ENCODE measurements at places on chromosomes 6 and 20.

DNA sequence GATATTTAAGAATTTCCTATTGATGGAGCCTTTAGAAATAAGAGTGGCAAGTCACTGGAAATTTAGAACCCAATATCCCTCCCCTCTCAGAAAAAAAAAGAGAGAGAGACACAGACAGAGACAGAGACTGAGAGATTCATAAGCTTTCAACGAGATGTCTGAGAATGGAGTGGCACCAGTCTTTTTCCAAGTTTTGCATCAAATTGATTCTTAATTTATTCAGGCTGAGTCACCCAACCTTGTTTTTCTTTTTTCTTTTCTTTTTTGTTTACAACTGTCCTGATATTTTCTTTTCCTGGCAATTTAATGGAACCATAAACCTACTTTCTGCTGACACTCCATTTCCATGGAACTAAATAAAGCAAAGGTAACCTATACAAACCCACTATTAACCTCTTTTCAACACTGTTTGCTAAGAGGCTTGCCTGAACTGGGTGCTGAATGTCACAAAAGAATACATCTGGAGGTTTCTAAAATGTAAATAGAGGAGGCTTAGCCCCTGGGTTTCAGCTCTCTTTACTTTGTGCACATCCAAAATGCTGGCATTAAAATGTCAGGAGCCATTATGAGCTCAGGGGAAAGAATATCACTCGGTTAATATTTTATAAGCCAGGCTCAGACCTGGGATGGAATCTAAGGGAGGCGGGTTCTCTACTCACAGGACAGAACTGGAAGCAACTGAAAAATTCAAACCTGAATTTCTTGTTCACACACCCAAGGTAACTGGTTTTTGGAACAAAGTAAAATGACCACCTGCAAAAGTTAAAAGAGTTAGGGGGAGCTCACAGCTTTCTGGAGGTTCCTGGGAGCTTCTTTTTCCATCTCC, 100.8 kb downstream of the BFSP1 start:
- no peak for DNase-seq

DNA sequence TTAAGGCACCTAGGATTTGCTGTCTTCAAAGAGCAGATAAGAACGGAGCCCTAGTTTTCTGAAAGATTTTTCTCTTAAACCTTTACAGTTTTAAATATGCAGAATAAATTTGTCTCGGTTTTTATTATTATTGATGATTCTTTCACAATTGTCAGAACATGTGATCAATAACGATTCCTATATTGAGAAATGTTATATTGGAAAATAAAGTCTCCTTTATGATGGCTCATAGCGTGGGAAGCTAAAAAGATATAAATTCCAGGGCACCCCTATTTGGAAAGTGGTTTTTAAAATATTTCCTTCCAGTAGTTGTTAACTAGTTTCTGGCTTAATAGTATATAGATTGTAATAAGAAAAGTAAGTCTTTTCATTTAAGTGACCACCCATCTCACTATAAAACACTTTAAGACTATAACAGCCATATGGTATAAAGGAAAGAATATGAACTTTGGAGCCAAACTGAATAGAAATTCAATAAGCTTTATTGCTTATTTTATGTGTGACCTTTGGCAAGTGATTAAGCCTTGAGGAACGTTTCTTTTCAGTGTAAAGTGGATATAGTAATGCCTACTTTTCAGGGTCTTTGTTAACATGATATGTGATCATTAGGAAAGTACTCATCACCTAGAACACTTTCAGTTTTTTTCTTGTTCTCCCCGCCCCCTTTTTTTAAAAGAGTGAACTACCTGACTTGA, 369.6 kb downstream of the LAMA2 start:
- no peak for DNase-seq

- DNase-seq: no peak
Observed at GRCh38 chr6:75268121-75268987, 16.2 kb downstream of the TMEM30A start.

DNA sequence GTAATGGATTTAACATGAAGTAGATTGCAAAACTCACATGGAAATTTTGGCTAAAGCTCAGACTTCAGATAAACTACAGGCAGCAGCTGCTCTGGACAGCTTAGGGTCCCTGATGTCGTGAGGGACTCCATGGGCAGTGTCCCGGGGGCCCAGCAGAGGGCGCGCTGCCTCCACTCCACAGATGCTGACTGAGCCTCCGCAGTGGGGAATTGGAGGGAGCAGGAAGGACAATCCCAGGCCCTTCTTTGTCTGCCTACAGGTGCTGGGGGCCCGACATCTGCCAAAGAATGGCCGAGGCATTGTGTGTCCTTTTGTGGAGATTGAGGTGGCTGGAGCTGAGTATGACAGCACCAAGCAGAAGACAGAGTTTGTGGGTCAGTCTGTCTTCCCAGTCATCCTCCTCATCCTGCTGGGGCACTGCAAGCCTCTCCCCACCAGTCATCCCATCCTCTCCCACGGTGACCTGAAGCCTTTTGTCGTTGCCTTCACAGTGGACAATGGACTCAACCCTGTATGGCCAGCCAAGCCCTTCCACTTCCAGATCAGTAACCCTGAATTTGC, 35.9 kb downstream of the PLCG1 start:
- no peak for DNase-seq

GRCh38 chr20:63636752-63637628, 10.1 kb upstream of the GMEB2 start:
- no peak for DNase-seq

DNA sequence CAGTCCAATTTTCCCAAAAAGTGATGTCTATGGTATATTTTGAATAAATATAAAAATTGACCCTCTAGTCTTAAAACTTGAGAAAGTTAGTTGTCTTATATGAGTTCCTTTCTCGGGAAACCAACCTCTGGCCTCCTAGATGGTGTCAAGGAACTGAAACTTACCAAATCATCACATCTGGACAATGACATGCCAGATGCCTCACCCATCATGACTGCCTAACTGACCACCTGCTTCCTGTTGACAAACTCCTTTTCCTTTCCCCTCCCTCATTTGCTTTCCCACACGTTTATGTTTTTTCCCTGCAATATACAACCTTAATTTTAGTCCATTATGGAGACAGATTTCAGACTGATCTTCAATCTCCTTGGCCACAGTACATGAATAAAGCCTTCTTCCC, 731.0 kb downstream of the EPHA7 start:
- peak; percentile 14 for DNase-seq

DNA sequence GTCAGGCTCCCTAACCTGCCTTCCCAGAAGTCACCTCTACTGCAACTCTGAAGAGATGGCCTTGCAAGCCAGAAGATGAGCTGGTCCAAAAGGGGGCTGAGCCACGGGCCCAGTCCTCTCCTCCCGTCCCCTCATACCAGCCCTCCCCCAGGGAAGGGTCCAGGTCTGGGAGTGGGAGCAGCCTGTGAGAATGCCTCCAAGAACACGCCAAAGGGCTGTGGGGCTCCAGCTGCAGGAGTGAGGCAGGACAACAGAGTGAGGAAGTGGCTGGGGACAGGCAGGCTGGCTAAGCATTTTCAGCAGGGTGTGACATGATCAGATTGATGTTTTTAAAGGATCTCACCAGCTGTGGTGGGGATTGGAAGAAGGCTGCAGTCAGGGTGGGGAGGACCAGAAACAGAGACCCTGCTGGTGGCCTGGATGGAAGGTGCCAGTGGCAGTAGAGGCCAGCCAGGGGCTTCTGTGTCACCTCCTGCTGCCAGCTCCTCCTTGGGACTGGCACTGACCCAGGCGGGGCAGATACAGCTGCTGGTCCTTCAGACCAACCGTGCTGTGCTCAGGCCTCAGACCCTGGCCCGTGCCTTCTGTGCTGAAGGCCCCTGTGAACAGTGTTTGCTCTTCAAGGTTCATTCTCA, 257.6 kb downstream of the NRN1 start:
- no peak for DNase-seq

DNA sequence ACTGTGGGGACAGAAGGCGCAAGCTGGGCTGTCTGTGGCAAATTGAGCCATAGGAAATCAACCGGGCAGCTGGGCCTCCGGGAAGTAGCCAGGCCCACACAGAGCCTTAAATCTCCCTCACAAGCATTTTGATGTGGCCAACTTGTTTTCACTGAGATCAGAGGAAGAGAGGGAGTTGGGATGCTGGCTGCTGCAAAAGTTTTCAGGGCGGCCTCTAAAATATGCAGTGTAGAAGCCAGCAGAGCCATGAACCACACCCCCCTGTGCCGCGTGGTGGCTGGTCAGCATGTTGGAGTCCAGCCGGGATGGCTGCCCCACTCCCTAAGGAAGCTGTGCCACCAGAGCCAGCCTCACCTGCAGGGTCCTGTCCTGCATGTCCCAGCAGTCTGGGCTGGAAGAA, 167.4 kb downstream of the CDC5L start:
- DNase-seq: no peak

DNA sequence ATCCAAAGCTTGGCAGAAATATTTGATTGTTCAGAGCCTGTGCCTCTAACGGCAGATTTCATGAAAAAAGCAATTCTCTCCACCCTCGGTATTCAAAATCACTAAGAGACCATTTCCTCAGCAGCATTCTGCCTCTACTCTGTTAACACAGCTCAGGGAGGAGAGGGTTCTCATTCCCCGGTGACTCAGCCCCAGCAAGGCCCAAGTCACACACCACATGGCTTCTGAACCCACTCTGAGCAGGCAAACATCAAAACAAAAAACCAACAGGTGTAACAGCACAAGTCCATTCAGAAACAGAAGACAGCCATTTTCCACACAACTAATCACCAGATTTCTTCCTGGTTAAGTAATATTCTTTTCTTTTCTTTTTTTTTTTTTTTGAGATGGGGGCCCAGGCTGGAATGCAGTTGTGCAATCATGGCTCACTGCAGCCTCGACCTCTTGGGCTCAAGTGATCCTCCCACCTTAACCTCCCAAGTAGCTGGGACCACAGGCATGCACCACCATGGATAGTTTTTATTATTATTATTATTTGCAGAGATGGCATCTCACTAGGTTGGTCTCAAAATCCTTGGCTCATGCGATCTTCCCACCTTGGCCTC, 55.4 kb downstream of the GFOD1 start:
- DNase-seq: no peak

GRCh38 chr20:63775096-63775978, 35.8 kb downstream of the SLC2A4RG start:
- no peak for DNase-seq

DNA sequence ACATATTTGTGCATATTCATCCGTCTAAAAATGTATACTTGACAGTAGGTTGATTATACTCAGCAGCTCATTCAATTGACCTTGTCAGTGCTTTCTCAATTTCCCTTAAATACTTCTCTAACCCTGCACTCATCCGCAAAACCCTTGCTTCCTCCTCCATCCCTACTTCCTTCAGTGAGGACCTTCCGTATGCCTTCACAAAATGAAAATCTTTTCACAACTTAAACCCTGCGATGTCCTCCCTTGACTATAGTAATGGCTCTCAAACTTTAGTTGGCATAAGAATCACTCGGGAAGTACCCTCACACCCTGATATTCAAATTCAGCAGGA, 5.2 kb downstream of the MBOAT1 start:
- peak; percentile 39 for DNase-seq

DNA sequence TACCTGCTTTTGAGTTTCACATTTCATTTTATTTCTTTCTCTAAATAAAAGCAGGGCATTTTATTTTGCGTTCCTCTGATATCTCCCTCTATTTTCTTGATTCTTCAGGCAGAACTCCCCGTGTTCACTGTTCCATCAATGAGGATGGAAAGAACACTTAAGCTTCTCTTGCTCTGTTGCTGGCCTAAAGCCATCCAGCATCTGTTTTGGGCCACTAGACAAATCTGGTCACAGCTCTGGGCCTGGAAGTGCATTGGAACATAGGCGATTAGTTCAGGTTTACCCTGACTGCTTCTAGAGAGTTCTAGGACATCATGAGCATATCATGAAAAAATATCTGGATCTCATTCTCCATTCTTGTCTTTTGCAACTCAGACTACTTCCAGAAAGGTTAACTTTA, 611.2 kb downstream of the UTRN start:
- no peak for DNase-seq

DNA sequence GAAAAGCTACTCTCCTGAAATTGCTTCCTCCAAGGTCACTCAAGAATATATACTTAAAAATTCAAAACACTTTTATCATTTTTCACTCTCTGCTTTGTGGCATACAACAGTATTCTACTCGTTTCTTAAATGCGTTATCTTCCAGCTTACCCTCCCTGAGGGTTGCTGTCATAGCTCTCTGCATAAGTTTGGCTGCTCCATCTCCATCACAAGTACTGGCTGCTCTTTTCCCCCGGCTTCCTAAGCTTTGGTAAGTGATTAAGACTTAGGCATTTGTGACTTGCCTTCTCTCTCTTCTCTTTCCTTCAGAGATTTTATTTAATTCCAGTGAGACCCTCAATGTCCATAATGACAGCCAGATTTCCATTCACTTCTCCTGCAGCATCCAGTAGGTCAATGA, 128.3 kb downstream of the NKAIN2 start:
- no peak for DNase-seq

GRCh38 chr6:47147175-47147727, 105.1 kb upstream of the ADGRF1 start:
- no peak for DNase-seq

- no peak for DNase-seq
Observed at GRCh38 chr20:57250607-57251343, 15.7 kb downstream of the BMP7 start.

DNA sequence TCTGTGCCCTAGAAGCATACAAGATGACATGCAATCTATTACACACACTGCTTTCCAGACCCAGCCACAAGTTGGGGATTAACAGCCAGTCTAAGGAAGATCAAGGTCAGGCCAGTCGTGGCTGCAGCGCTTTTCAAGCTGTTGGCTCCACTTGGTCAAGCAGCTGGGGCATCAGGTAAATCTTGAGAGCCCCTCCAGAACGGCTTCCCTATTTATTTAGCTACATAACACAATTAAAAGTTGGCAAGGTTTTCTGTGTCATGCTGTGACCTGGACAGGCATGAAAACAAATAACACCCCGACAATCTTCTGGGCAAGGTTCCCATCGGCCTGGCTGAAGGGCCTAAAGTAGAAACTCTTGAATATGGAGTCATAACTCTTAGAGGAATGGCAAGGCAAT, 524.3 kb downstream of the PRKN start:
- no peak for DNase-seq

- DNase-seq: no peak
Observed at GRCh38 chr20:18007534-18008292, 38.9 kb downstream of the MGME1 start.

- DNase-seq: no peak
Observed at GRCh38 chr6:129497481-129498441, 212.2 kb downstream of the ARHGAP18 start.

- DNase-seq: no peak
Observed at GRCh38 chr6:159462431-159462830, 230.6 kb downstream of the SOD2 start.

DNA sequence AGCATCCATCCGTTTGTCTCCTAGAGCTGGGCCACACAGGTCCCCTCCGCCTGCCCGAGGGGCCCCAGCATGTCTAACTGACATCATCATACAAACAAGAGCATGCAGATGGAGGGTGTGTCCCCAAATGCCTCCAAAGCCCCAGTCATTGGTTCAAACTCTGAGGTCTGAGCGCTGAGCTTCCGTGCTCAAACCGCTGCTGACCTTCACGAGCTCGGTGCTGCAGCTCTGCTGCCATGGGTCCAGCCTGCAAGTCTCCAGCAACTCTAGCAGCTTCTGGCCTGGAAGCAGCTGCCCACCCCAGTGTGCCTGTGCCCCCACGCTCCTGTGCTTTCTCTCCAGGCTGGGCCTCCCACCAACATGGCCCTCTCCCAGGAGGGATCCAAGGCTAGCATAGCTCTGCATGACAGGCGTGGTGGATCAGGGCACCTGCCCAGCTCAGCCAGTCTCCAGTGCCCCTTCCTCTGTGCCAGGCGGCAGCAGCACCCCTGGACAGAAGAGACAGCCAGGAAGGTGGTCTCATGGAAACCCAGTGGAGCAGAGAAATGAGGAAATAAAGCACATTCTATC, 131.6 kb upstream of the PMEPA1 start:
- DNase-seq: no peak

All from GF-D8 (cell line).